ENCODE measurements at places on chromosomes 2 and 18.

- no peak for DNase-seq
These were observed 140.3 kb upstream of the RASGRP3 start for GRCh38 chr2:33336036-33336625.

GRCh38 chr18:51852681-51853080 lies 487.3 kb upstream of the DCC start:
- no peak for DNase-seq

DNA sequence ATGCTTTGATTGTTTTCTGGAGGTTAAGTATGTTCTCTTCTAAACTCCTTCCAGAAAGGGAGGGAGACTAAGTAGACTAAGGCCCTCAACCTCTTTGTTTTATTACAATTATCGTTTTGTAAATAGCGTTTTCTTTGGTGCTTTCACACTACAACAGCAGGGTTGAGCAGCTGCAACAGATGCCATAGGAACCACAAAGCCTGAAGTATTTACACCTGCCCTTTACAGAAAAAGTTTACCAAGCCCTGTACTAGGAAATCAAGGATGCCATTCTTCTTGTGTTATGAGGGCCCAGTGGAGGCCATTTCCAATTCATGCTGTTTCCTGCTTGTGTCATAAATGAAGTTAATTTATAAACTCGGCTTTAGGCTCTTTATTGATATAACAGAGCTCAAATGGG lies 914.8 kb downstream of the DCDC2C start:
- DNase-seq = no peak

- no peak for DNase-seq
These were observed 165.9 kb upstream of the PGAP1 start for GRCh38 chr2:197092431-197092830.

DNA sequence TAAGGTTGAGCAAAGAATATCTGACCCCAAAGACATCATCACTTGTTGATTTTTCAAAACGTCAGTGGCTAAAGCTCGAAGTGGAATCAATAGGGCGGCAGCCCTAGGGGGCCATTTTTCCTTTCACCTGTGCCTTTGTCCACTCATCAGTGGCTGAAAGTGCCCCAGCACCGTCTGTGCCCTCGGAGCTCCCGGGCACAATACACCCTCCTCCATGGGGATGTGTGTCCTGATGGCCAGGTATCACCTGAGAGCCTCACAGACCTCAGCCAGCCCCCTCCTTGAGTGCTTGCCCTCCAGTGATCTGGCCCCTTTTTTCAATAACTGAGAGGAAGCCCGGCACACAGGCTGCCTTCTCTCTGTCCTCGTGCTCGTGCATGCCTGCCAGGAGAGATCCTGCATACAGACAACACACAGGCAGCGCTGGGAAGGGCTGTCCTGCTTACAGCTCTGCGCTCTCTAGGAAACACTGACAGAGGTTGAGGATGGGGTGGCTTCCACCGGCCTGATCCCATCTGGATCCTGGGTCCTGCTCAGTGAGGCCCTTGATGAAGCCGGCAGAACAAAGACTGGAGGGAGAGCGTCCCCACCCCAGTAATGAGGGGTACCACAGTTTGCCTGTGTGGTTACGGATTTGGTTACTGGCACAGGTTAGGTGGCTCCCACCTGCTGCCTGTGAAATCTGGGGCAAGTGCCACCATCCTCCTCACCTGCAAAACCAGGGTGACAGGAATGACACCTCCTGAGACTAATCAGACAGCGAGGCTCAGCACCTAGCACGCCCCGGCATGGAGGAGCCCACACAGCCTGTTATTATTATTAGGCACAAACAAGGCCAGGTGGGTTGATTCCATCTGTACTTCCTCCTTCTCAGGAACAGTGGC lies 197.5 kb upstream of the RAB6C start:
- DNase-seq = no peak

- DNase-seq = no peak
These were observed 29.2 kb upstream of the ALLC start for GRCh38 chr2:3628800-3629199.

DNA sequence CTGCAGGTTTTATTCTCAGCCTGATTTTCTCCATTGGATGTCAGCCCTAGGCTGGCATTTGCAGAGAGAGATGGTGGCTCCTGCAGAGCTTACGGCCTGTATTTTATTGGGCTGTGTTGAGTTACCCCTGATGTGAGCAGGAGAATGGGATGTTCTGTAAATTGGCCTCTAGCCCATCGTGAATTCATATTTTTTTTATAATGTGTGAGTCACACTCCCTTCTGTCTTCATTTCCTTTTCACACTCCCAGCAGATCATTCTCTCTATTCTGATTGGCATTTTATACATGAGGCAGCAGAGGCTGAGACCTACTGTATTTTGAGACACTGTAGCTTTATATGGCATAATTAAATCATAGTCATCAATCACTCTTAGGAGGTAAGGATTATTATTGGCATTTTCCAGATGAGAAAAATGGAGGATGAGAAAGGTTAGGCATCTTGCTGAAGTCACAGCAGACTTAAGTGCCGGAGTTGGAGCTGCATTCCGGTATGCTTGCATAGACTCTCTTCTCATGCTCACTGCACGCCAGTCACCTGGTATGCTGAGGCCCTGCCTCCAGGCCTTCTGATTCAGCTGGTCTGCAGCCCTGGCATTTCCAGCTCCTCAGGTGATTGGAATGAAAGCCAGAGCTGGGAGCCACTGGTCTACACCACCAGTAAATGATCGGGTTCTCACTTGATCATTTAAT lies 142.4 kb downstream of the NEDD4L start:
- DNase-seq = no peak

DNA sequence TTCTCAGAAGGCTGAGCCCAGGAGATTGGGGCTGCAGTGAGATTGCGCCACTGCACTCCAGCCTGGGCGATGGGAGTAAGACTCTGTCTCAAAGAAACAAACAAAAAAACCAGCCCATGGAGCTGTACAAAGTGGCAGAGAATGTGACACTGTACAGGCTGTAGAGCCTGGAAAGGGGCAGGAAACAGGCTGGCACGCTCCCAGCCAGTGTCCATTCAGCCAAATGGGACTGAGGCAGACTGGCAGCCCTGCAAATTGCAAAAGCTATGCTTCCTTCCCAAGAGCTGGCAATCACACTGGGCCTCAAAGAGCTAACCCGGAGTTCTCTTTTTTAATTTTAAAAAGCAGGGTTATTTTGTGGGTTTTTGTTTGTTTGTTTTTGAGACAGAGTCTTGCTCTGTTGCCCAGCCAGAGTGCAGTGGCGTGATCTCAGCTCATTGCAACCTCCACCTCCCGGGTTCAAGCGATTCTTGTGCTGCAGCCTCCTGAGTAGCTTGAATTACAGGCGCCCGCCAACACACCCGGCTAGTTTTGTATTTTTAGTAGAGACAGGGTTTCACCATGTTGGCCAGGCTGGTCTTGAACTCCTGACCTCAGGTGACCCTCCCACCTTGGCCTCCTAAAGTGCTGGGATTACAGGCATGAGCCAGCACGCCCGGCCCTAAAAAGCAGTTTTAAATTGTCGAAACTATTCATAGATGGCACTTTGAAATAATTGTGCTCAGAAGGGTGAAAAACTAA lies 42.8 kb downstream of the SCRN3 start:
- no peak for DNase-seq

DNA sequence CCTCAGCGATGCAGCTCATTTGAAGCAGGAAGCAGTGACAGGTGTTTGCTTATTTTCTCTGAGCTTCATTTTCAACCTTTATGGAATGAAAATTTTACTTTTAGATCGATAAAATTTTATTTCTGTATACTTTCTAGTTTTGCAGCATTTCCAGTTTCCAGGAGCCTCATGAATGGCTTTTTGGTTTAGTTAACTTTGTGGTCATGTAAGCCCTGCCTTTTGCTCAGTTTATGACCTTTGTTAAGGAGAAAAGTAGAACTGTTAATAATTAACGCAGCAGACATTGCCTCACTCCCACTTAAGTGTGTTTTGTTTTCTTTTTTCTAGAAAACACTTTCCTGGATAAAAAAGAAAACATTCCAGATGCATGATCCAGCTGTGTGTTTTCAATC lies 4.4 kb upstream of the FARP2 start:
- no peak for DNase-seq

GRCh38 chr2:11578081-11578948 lies 44.5 kb downstream of the GREB1 start:
- no peak for DNase-seq

DNA sequence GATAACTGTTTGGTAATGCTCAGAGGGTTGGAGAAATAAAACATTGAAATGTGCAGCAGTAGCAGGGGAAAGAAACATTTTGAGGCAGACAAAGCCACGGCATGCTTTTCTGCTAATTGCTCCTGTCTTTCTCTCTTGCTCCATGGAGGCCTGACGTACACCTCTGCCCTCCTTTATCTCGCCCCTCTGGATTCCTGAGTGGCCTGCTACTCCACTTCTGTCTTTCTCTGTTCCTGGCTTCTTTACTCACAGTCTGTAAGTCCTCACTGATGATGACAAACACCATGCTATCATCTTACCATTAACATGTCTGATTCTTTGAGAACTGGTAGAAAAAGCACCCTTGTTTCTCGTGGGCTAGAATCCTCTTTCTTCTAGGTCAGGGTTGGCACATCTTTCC lies 392.9 kb downstream of the MEIS1 start:
- no peak for DNase-seq

DNA sequence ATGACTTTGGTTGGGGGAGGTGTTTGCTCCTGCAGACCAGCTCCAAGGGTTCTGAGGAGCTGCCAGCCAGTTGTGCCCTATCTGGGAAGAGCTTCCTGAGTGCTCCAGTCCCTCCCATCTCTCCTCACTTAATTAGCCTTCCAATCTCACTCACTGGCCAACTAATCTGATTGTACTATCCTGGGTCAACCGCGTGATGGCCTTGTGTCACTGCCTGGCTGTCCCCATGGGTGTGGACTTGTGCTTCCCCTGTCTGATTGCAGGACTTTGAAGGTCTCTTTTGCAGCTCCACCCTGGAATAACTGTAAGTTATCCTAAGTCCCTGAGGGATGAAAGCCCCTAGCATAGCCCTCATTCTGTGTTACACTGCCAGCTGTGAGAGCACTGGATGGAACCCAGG lies 65.0 kb downstream of the SLC4A5 start:
- DNase-seq = no peak

DNA sequence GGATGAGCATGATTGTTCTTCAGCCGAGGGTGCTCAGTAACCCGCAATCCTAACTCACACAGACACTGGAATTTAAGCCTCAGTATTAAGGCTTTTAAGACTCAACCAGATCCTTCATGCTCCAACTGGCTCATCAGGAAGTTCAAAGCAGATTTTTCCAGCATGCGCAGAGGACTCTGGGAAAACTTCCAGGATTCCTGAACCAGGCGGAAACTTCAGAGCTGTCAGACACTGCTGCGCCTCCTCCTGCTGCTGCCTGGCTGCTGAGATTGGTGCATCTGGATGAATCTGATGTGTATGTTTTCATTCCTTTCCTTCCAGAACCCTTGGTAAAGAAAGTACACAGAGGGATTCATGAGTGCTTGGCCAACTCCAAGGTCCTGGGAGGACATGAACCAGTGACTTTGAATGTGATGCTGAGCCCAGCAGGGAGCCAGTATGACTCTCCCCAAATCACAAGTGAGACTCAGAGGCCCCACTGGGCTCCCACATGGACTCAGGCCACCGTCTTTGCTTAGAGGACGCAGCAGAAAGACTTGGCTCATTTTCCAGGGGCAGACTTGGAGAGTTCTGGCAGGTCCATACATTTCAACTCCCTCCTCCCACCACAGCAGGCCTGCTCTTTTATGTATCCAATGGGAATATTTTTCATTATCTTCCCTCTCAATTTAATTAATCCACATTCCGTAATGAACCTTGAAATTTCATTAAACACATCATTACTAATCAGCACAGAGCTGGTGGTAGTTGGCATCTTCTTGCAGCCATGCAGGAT lies 143.5 kb upstream of the HDAC4 start:
- no peak for DNase-seq

Measured in activated T-cell treated with anti-CD3 and anti-CD28 coated beads for 24 hours (primary cell).